ENCODE measurements at places on chromosomes 1 and 21.

DNA sequence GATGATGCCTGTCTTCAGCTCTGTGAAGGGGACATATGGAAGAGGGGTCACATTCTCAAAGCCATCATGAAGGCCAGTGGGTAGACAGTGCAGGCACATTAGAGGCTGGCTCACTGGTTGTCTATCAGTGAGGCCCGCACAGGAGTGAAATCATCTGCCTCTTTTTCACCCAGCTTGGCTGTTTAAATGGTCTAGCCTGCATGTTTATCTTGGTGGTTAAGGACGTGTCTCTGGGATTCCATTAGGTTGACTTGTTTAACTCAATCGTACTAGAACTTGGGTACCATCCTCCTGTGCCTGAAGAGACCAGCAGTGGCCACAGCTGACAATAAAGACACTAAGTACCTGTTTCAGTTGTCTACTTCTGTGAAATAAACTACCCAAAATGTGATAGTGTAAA lies 219.3 kb downstream of the PLPP3 start:
- no peak for DNase-seq

DNA sequence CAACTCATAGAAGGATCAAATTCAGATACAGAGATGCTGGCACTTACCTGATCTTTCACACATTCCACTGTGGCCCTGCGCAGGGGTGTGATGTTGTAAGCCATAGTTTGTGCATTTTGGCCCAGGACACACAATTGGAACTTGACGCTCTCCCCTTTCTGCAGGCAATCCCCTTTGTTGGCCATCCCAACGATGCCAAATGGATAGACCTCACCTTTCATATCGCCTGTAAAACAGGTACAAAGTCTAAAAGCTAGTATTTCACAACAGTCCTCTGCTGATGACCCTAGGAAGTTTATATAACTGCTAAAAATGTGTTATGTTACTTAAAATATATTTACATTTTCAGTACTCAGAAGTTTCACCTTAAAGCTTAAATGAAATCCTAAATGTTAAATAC lies 3.9 kb upstream of the NRAS start:
- DNase-seq, result no peak

DNA sequence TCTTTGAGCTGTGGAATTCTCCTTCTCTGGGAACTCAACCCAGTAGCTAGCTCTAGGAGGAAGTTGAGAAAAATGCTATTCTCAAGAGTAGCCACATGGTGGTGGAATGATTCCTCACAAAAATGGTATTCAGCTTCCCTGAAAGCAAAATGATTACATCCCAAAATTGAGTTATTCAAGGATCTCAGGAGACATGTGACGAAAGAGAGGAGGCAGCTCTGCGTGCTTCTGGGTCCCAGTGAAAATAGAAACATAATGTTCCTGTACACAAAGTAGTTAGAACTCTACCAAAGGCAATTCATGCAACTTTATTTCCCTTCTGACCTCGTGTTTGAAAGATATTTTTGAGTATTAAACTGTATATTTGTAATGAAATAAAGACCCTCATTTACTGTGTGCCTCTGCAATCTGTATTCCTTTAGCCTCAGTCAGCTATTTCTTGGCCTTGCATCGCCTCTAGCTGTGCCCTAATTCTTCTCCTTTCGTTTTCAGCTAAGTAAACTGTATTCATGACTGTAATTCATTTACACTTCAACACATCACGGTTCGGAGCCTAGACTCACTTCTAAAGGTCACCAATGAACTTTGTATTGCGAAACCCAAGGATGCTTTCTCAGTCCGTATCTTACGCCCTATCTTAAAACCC lies 167.3 kb downstream of the FASLG start:
- no peak for DNase-seq

DNA sequence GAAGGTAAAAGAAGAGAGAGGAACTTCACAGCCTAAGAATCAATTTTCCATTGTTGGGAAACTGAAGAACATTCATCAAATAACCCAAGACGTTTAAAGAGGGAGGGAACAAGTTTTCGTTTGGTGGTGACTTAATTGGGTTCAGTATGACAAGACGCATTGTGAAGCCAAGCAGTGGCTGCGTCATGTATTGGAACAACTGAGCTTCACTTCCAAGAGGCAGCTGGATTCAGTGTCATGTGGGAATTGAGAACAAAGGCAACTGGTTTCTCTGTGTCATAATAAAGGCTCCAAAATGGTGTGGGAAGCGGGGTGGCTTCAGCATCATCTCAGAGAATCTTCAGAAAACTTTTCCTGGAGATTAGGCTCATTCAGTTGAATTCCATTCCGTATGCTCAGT lies 29.8 kb upstream of the RC3H1 start:
- DNase-seq, result no peak

DNA sequence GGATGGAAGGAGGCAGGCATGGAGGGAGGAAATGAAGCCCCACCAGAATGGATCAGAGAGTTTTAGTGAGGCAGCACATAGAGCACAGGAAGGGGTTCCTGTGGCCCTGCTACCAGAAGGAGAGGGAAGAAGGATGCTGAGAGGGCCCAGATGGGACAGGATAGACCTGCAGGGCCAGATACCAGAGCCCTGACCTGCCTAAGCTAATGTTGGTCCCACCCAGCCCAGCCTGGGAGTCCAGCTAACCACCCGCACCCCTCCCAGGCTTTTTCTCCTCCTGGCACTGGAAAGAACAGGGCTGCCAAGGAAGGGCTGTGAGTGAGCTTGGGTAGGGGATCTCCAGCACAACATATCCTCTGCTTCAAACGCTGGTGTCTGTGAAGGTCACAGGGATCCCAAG lies 6.9 kb downstream of the NECTIN4 start:
- no peak for DNase-seq

- DNase-seq, result no peak
Measured at GRCh38 chr21:35324372-35325220, 275.5 kb upstream of the RUNX1 start.

- no peak for DNase-seq
Measured at GRCh38 chr1:171730052-171730451, 11.8 kb downstream of the VAMP4 start.

GRCh38 chr1:204624631-204625216 lies 60.8 kb downstream of the LRRN2 start:
- DNase-seq, result no peak

DNA sequence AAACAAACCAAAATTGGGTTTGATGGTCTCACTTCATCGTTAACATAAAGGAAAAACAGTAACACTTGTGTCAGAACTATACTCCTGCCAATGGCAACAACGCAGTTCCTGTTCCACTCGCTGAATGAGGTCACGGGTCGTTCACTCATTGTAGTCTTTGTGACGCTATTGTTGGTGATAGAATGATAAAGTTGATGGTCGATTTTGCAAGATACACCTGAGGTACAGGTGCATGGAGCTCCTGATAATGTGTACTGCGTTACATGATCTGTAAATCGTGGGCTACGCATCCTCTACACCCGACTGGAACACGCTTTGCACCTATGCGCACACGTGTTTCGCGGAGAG lies 391 bp upstream of the CENPS start:
- DNase-seq, result no peak

DNA sequence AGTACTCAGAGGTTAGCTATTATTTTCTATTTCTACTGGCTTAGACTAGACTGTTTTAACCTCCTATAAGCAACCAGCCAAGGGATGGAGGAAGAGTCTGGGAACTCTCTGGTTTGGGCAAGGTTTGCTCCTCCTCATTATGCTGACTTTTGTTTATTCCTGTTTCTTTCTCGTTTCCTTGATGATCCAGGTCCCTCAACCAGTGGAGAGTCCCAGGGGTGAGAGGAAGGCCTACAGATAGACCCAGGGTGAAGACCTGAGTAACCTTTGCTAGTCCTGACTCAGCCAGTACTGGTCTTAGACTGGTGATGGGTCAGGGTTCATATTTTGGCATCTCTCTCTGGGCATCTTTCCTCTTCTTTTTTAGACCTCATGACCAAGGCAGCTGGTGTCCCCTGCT lies 5.4 kb downstream of the TUFT1 start:
- no peak for DNase-seq

Measured in stimulated activated CD8-positive, alpha-beta memory T cell treated with anti-CD3 and anti-CD28 coated beads, Interleukin-7, amount 100 ng/mL, for 1 hour (primary cell).